ENCODE measurements at places on chromosomes 7 and 10.

DNA sequence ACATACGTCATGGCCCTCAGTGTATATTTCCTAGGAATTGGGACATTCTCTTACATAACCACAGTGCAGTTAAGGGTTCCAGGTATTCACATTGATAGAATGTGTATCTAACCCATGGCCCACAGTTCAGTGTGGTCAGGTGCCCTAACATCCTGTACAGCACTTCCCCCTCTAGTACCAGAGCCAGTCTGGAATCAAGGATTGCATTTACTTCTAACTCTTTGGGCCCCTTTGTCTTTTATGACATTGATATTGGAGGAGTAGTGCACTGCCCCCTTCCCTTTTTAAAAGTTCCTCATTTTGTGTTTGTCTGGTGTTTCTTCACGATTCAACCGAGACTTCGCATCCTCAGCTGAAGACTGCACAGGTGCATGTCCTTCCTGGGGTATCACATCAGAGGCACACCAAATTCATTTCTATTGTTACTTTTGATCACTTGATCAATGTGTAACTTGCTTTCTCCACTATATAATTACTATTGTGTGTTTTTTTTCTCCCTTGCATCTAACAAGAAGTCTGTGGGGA lies 22.4 kb upstream of the NPFFR1 start:
- no peak for DNase-seq

- no peak for DNase-seq
These were observed 44.0 kb downstream of the ASB4 start for GRCh38 chr7:95529701-95530100.

- DNase-seq = no peak
These were observed 156.3 kb upstream of the GRB10 start for GRCh38 chr7:50939021-50939420.

DNA sequence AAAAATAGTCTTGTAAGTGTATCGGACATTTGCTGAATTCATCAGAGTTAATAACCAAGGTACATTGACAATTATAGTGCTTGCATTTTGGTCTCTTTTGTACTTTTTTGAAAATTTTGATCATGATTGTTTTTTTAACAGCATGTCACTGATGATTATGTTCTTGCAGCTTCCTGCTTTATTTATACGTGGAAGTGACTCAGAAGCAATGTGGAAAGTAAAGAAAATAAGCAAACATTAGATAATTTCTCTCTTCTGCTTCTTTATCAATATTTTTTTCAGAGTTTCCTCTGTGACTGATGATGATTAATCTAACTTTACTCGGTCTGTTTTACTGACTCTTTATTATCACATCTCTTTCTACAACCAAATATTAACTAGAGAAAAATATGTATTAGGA lies 1351.9 kb downstream of the REEP3 start:
- DNase-seq = no peak

DNA sequence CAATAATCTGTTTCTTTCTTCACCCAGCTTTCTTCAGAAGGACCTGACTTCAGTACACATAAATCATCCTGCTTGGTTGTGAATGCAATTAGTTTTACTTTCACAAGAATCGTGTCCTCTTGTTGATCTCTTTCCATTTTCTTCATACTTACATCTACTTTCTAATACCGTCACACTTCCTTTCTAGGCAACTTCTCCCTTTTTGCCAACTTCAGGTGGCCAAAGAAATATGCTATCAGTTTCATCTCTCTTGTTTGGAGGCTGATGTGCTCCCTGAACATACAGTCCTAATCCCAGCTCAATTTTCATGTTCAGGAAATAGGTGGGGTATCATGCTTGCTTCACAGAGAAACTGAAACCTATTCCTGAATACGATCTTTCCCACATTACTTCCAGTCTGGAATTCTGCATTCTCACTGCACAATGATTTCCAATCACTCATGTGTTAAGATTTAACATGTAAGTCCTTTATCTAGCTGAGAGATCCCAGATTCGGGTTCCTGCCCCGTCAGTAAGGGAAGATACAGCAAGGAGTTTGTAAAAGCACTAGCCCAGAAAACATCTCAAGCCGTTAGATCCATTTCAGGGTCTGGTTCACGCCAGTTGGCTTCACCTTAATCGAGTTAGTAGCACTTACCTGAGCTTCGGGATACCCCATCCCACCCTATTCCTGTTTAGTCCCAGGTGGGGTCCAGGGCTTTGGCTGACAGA lies 994 bp downstream of the SLC25A28 start:
- DNase-seq = no peak

GRCh38 chr10:102413053-102413705 lies 5.4 kb downstream of the PSD start:
- no peak for DNase-seq

GRCh38 chr7:32957326-32958045 lies at the start of gene FKBP9:
Gene FKBP9 (plus strand): TSS chr7:32957440. CDS start chr7:32957574, 134 bp downstream.
- peak; percentile 69 for DNase-seq

GRCh38 chr7:42960762-42961161 lies 28.6 kb downstream of the MRPL32 start:
- no peak for DNase-seq

GRCh38 chr10:91185239-91185875 lies 35.1 kb upstream of the PCGF5 start:
- no peak for DNase-seq

- DNase-seq = no peak
These were observed 37.2 kb downstream of the FAM149B1 start for GRCh38 chr10:73205081-73205480.

- no peak for DNase-seq
These were observed 110.5 kb upstream of the ZNF32 start for GRCh38 chr10:43759216-43759615.

DNA sequence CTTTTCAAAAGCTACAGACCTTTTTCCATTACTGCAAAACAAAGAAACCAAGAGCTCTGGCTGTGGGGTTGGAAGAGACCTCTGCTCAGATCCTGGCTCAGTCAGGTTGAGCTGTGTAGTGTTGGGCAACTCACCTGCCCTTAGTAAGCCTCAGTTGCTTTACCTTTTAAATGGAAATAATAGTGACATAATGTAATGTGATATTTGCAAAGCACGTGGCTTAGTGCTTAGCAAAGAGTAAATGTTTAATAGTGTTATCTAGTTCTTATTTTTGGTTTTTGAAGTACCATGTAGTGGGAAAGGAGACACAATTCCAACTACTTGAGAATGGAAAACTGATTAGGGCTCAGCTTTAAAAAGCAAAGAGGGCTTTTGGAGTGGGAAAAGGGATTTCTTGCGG lies 100.2 kb downstream of the SVIL start:
- DNase-seq = no peak

DNA sequence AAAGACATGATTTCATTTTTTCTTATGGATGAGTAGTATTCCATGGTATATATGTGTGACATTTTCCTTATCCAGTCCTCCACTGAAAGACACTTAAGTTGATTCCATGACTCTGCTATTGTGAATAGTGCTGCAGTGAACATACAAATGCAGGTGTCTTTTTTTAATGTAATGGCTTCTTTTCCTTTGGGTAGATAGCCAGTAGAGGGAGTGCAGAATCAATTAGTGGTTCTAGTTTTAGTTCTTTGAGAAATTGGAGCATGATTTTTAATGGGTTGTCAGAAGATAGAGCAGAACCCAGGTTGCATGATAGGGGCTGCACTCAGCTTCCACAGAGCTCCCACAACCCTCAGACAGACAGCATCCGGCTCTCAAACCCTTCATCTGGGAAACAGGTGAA lies 152.9 kb upstream of the PLXDC2 start:
- DNase-seq = no peak

DNA sequence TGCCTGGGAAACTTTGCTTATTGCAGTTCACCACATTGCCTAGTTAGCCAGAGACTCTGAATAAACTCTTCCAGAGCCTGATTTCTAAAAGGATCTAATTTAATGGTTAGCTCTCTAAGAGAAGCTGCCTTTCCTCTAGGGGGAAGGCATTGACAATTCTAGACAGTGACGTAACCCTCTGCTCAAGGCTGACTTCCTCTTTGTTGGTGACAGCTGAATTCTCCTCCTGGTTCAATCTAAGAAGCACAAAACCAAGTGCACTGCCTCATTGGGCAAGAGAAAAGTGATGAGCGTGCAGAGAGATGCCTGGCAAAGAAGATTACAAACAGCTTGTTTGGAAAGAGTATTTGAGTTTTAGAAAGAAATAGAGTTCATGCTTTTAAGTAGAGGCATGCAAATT lies 102.7 kb downstream of the MACC1 start:
- DNase-seq = no peak

GRCh38 chr7:64581391-64581790 lies 18.5 kb upstream of the ZNF680 start:
- DNase-seq = no peak

DNA sequence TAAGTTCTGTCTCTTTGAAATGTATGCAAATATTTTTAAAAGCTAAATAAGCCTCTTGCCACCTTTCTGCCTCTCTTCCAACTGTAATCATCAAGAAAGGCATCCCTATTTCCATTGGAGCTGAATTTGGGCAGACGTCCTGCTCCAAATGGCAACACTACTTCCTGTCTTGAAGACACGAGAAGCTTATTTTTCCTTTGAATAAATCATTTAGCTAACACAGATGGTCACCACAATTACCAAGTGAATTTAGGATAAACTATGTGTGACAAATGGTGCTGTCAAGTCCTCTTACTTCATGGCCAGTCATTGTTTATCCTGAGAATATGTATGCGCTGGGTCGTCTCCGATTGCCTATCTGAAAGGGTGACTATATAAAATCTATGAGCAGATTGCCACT lies 268.0 kb downstream of the ANKRD7 start:
- DNase-seq = no peak
